Activated naive CD4-positive, alpha-beta T cell treated with anti-CD3 and anti-CD28 coated beads, Interleukin-2, amount 50 U/mL, for 72 hours (primary cell): ENCODE measurements at places on chromosomes 2 and 18. TPM values are rescaled to one million over a fixed set of nuclear protein-coding genes. Genes with fewer than 3 reads are reported as not detected.

Gene ESPNL
- 0.43 TPM for total RNA-seq

Gene IL36B
- total RNA-seq, result not detected

Gene CD8B2
- 0.76 TPM for total RNA-seq

Gene LHCGR
- not detected for total RNA-seq

Gene PREB
- 49.8 TPM for total RNA-seq

Gene CENPA
- total RNA-seq, result 38.1 TPM

Gene GPN1
- 38.9 TPM for total RNA-seq

Gene PARD3B
- total RNA-seq, result 0.09 TPM

Gene LTBP1
- 0.41 TPM for total RNA-seq

Gene UPP2
- not detected for total RNA-seq

Gene TRIM43
- not detected for total RNA-seq

Gene CRYGC
- not detected for total RNA-seq

Gene HOXD4
- not detected for total RNA-seq

Gene ACP1
- 129 TPM for total RNA-seq

Gene DCC
- total RNA-seq, result not detected

Gene SP140L
- total RNA-seq, result 71.2 TPM

Gene RNF125
- 13.8 TPM for total RNA-seq

Gene MYO7B
- total RNA-seq, result 1.9 TPM

Gene RAX
- total RNA-seq, result 0.56 TPM

Gene ARHGAP28
- not detected for total RNA-seq

Gene FBXO48
- 2.1 TPM for total RNA-seq

Gene RPE
- 39.0 TPM for total RNA-seq

Gene VSNL1
- total RNA-seq, result not detected

Gene IL1RL1
- 1.0 TPM for total RNA-seq

Gene CXCR2
- 0.33 TPM for total RNA-seq

Gene GAREM2
- 0.96 TPM for total RNA-seq

Gene OSR1
- not detected for total RNA-seq

Gene CRYGD
- not detected for total RNA-seq

Gene CRYGB
- not detected for total RNA-seq

Gene SOWAHC
- 0.34 TPM for total RNA-seq

Gene CD302
- total RNA-seq, result 0.19 TPM

Gene NPHP1
- total RNA-seq, result 1.8 TPM

Gene LOXHD1
- 0.10 TPM for total RNA-seq

Gene GIGYF2
- total RNA-seq, result 63.4 TPM

Gene CYP1B1
- total RNA-seq, result 41.7 TPM

Gene SLC23A3
- total RNA-seq, result 1.5 TPM

Gene XIRP2
- not detected for total RNA-seq

Gene ADAM23
- 0.07 TPM for total RNA-seq

Gene NAGK
- total RNA-seq, result 77.4 TPM

Gene BOLL
- total RNA-seq, result not detected

Gene GPD2
- 21.9 TPM for total RNA-seq

Gene GALR1
- not detected for total RNA-seq

Gene UGT1A8
- total RNA-seq, result not detected

Gene MTCL1
- 0.06 TPM for total RNA-seq

Gene KATNAL2
- total RNA-seq, result 0.88 TPM

Gene RALB
- total RNA-seq, result 25.9 TPM

Gene TPO
- total RNA-seq, result not detected

Gene VIL1
- total RNA-seq, result not detected

Gene VWA3B
- not detected for total RNA-seq

Gene SCYGR4
- not detected for total RNA-seq

Gene GPAT2
- 19.8 TPM for total RNA-seq

Gene RAB27B
- total RNA-seq, result 0.21 TPM

Gene CCL20
- total RNA-seq, result 5.3 TPM

Gene GKN2
- total RNA-seq, result not detected

Gene ABCG5
- not detected for total RNA-seq
